ENCODE measurements at places on chromosomes 4 and X.

GRCh38 chrX:15217161-15217560 is 52.7 kb downstream of the ASB9 start:
- DNase-seq: no peak

- DNase-seq: no peak
Measured at GRCh38 chr4:114384629-114385028, 214.0 kb upstream of the UGT8 start.

GRCh38 chr4:144501231-144501780 is 144.7 kb upstream of the HHIP start:
- no peak for DNase-seq

DNA sequence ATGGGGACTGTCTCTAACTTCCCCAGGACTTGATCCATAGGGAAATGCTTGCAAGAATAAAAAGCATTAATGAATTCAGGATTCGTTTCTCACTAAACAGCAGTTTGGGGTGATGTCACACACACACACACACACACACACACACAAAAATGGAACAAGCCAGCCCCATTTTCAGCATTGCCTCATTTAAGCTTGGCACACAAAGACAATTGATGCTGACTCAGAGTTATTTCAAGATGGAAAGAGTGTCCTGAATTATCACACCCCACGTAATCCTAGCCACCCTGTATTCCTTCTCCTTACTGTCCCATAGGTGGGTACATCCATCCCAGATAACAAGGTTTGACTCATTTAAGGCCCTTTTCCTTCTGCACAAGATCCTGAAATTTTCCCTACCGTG is 345.1 kb upstream of the HS3ST1 start:
- no peak for DNase-seq
